ENCODE measurements at places on chromosomes 11 and 22.
A peak's percentile ranks its signal among the peaks of the same experiment; 100 is the strongest.

- DNase-seq: no peak
Measured at GRCh38 chr11:69215784-69216415, 60.2 kb downstream of the SMIM38 start.

- no peak for DNase-seq
Measured at GRCh38 chr11:72242141-72242540, 1.8 kb downstream of the PHOX2A start.

DNA sequence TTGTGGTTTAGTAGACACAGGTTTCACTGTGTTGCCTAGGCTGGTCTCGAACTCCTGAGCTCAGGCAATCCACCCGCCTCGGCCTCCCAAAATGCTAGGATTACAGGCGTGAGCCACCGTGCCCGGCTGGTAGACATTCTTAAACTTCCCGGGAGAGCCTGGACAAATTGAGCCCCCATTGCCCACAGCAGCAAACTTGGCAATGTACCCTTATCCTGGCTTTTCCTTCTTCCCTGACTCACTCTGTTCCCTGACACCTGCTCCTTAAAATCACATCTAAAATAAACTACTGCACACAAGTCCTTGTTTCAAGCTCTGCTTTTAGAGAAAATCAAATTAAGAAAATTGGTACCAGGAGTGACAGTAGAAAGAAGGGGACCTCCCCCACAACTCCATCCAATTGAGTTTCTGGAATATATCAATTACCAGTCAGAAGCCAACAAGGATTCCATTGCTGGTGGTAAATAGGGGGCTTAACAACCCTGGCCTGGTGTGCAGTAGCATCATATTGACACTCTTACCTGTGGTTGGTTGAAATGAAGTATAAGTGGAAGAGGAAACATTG, 7.4 kb upstream of the MCHR1 start:
- no peak for DNase-seq

- no peak for DNase-seq
Measured at GRCh38 chr22:21698430-21699329, 32.9 kb downstream of the PPIL2 start.

- no peak for DNase-seq
Measured at GRCh38 chr22:39727541-39727940, 157.0 kb downstream of the CACNA1I start.

DNA sequence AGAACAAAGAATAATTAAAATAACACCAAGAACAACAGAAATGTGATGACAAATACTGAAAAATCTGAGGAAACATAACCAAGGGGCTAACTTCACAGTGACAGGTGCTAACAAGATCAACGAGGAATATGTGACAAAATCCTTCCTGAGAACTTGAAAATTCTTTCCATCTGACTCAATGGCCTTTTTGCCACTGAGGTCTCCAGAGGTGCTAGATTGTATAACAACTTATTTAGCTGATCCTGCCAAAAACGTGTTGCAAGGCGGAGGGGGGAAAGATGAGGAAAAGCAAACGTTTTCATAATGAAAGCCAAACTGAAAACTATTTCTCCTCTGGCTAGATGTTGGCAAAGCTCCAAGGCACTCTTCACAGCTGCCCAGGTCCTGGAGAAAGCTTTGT, 364.5 kb downstream of the NTM start:
- DNase-seq: no peak

DNA sequence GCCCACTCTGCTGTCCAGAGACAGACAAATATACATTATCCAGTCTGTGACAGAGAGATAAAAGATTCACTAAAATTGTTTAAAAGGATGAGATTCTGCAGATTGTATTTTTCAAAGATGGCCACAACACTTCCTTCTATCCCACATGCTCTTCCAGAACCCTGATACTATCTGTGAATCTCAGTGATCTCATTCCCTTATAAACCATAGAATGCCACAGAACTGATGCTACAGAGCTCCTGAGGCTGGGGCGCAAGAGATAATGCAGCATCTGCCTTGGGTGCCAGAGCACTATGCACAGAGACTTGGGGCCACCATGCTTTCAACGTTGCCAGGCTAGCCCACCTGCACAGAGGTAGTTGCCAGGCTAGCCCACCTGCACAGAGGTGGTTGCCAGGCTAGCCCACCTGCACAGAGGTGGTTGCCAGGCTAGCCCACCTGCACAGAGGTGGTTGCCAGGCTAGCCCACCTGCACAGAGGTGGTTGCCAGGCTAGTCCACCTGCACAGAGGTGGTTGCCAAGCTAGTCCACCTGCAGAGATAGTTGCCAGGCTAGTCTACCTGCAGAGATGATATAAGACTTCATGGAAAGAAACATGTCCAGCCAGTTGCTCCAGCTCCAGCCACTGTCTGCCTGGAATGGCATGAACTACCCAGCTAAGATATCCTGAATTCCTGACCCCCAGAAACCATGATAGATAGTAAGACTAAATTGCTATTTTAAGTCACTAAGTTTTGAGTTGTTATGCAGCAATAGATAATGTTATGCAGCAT, 17.6 kb upstream of the SEPTIN5 start:
- no peak for DNase-seq

- no peak for DNase-seq
Measured at GRCh38 chr11:1968454-1969002, 21.4 kb downstream of the MRPL23 start.

DNA sequence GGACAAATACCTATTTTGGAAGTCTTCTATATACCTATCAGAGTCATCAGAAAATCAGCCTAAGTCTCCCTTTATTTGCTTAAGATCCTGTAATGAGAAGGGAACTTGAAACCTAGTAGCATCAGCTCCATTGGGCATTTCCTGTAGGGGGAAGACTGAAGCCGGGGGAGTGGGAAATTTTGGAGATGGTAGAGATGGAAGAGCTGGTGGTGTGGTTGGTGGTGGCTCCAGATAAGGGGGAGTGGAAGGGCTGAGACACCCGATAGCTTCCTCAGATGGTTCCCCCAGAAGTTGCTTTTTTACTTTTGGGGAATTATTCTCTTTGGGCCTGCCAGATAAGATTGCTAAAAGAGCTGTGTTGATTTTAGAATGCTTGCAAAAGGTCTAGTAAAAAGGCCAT, 16.4 kb upstream of the EI24 start:
- no peak for DNase-seq

GRCh38 chr11:13970986-13971385, 8.5 kb downstream of the SPON1 start:
- DNase-seq: no peak

GRCh38 chr11:72543849-72544542, 109.7 kb upstream of the CLPB start:
- no peak for DNase-seq

DNA sequence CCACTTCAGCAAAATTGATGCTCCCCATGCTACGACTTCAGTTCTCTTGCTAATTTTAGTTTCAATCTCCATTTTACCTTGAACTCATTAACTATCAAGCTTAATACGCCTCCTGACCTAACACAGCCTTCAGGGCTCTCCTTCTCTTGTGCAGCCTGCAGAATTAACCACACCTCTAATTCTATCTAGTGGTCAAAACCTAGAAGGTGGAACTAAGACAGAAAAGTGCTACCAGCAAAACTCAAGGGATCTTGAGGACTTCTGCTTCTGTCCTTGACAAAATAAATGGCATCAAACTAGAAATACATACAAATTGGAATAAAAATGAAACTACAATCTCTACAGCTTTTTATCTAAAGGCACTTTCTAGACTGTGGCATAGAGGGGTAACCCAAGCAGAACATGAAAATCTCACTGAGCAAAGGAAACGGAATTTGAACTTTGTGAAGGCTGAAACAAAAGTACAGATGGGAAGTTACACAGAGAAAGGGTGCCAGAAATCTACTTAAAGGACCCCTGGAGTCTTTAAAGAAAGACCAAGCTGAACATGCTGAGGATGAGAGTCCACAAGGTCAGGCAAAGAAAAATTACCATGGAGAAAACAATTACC, 10.7 kb downstream of the CWF19L2 start:
- no peak for DNase-seq

GRCh38 chr22:38172832-38173640, 8.6 kb downstream of the PLA2G6 start:
- DNase-seq: peak; percentile 49

- peak; percentile 58 for DNase-seq
Measured at GRCh38 chr11:942823-943222, 17.2 kb downstream of the AP2A2 start.

- no peak for DNase-seq
Measured at GRCh38 chr22:24416611-24417010, 10.8 kb upstream of the ADORA2A start.

DNA sequence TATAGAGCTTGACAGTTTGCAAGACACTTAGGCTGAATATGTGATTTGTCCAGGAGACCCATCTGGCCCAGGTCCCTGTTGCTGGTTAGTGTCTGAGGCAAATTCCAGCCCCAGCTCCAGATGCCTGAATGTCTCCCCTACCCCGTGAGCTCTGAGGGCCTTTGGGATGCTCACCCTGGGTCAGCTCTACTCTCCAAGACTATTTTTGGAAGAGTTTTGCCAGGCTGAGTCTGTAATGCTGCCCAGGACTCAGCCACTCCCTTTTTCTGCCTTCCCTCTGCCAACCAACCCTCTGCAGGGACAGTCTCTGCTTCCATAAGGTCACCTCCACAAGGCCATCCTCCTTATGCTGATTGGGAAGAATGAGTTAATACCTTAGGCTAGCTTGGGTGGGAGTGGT, 66.3 kb downstream of the CABIN1 start:
- no peak for DNase-seq

DNA sequence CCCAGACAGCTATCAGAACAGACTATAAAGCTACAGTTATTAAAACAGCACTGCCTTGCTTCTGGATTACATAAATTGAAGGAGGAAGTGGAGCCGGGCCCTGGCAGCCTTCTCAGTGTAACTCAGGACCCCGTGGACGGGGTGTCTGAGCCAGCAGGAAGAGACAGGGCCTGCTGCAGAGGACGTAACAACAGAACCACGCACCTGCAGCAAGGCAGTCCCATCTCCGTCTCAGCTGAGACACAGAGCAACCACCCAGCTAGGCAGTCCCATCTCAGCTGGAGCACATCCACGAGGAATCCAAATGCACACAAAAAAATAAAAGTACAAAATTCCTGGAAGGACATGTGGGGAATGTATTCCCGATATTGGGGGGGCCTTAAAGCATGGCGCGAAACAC, 17.1 kb upstream of the KRTAP5-6 start:
- no peak for DNase-seq

DNA sequence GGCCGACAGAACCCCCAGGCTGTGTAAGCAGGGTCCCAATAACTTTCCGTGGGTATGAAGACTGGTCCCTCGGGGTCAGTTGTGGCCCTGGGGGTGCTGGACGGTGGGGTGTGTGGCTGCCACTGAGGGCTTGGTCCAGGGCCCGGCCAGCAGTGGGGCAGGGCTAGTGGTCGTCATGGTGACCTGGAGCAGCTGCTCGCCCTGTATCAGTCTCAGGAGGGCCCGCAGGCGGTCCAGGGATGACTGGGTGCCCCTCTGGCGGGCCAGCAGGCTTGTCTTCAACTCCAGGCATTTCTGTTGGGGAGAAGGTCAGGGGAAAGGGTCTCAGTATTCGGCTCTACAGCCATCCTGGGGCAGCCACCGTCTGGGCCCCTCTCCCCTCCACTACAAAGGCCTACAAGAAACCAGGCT, 126.8 kb downstream of the PHF21B start:
- no peak for DNase-seq

- peak; percentile 85 for DNase-seq
Measured at GRCh38 chr11:64743591-64744543, at the start of gene RASGRP2. TSS of gene RASGRP2 (minus strand) at chr11:64744142. CDS start at chr11:64742866, 1,276 bp downstream.

DNA sequence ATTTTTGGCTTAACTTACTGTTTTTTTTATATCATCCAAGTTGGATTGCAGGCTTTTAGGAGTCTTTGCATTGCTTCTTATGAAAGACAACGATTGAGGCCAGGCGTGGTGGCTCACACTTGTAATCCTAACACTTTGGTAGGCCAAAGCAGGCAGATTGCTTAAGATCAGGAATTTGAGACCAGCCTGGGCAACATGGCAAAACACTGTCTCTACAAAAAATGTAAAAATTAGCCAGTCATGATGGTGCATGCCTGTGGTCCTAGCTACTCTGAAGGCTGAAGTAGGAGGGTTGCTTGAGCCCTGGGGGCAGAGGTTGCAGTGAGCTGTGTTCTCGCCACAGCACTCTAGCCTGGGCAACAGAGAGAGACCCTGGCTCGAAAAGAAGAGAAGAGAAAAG, 56.6 kb downstream of the BID start:
- DNase-seq: no peak

GRCh38 chr11:129280027-129280811, 88.1 kb upstream of the ARHGAP32 start:
- no peak for DNase-seq

GRCh38 chr11:10460611-10461275, 5.7 kb downstream of the AMPD3 start:
- DNase-seq: no peak

- DNase-seq: peak; percentile 57
Measured at GRCh38 chr22:36405221-36405661, 17.5 kb upstream of the MYH9 start.

- DNase-seq: no peak
Measured at GRCh38 chr11:16380941-16381568, 24.7 kb upstream of the SOX6 start.

DNA sequence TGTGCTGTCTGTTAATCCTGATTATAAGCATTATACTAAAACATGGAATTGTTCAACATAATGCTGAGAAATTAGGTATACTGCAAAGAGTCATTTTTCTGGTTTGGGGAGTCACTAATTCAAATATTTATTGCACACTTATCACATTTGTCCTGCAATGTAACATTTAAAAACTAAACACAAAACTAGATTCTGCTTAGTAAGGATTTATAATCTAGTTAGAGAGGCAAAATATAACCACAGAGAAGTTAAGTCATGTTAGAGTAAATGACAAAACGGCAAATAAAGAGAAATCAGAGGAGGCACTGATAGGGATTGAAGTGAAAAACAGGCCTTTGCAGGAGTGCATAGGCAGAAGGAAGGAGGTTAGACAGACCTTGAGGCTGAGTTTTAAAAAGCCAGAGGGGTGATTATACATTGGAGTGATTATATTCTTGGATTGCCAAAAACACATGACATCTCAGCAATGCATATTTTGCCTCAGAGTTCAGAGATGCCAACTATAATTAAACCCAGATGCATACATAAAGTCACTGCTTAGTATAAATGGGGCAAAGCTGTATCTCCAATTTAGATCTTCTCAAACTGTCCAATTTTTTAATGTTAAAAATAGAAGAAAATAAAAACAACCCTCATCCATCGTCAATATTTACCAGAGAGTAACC, 49.7 kb downstream of the CCDC34 start:
- no peak for DNase-seq

- no peak for DNase-seq
Measured at GRCh38 chr11:85922367-85922766, 67.2 kb downstream of the CCDC83 start.

DNA sequence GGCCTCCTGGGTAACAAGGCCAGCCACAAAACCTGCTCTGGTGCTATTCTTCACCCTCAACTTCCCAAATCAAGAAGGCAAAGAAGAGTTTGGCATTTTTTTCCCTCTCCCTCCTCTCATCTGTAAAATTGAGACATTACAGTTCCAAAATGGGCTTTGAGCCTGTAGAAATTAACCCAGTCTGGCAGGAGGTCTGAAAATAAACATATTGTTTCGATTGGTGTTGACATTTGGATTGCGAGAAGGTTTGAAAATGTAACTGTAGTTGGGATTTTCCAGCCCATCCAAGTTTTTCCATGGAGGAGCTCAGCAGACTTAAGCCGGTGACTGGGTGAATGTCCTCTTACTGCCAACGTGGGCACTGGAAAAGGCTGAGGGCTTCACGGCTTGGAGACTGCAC, 35.0 kb upstream of the ALX4 start:
- DNase-seq: no peak

Measured in suppressor macrophage (primary cell).